ENCODE measurements at places on chromosomes 12 and 14.

DNA sequence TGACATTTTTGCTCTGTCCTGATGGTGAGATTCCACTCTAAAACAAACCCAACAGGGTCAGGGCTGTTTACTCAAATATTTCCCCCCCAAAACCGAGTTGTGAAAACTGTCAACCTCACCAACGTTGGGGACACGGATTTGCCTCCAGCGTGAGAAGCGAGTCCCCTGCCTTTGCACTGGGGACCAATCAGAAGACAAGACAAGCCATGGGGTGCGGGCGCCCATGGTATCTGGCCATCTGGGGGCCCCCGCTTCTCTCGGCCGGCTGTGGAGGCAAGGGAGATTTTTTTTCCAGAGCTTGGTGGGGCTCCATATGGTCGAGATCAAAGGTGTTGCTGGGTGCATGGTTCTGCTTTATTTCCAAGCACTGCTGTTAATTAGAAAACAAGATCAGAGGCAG lies 272.1 kb downstream of the BCL11B start:
- H3K4me3 ChIP-seq: no peak overlapping the region
- no peak overlapping the region for H3K27ac ChIP-seq
- no peak for DNase-seq
- H3K36me3 ChIP-seq: no peaks in the 10 kb centered on the region

DNA sequence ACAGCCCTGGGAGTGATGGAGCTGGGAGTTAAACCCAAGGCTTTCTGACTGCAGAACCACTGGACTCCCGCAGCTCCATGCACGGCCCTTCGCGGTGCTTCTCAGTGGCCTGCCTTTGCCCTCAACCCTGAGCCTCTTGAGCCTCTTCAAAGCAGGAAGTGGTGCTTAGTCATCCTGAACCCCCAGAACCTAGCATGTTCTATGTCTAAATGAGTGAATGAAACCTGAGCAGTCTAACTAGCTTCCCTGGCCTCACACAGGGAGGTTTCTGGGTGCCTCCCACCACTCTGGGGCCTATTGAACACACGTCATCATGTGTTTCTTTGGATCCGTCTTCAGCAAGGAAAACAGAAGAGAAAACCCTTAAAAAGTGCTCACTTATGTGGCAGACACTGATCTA lies 117.9 kb upstream of the SFSWAP start:
- peak; percentile 76 for DNase-seq
- H3K4me1 ChIP-seq: peaks cover 12% of the 10 kb centered on the region
- H3K27me3 ChIP-seq: peaks cover 3% of the 10 kb centered on the region
- peak overlapping the region; percentile 52 for H3K4me3 ChIP-seq
- no peaks in the 10 kb centered on the region for H3K36me3 ChIP-seq

DNA sequence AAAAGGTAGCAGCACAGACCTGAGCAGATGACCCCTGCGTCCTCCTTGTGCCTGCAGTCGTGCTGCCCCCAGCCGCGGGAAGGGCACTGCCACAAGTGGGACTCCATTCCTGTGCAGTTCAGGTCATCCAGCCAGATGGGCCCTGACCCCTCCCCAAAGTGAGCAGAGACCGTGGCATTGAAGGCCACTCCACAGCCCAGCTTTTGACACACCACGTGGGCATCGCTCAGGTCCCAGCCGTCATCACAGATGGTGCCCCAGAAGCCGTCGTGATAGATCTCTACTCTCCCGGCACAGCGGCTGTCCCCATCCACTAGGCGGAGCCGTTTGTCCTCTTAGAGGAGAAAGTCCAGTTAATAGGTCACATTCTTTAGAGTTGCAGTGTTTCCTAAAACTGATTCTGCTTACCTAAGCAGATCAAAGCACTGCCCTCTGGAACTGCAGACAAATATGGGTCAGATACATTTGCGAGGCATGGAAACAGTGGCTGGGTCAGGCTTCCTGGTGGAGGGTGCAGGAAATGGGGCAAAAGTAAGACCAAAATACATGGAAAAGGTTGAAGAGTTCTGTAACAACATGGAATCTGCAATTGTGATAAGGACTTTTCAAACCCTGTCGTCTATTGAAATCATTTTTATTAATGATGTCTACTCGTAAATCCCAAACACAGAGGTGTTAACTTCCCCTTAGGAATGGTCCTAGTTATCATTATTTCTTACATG lies 69.4 kb downstream of the CD163L1 start:
- H3K27me3 ChIP-seq: peaks cover 4% of the 10 kb centered on the region
- no peak overlapping the region for H3K4me3 ChIP-seq

DNA sequence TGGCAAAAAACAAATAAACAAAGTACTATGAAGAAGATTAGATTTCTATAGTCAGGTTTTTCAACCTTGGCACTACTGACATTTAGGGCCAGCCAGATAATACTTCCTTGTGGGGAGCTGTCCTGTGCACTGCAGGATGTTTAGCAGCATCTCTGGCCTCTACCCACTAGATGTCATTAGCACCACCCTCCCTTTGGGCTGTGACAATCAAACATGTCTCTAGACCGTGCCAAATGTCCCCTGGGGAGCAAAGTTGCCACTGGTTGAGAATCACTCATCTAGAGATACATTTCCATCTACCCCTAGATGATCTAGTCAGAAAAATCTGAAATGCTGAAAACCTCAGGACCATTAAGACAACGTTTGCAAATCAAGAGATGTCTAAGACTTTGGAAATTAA lies 29.9 kb downstream of the SRRM4 start:
- H3K4me1 ChIP-seq: no peaks in the 10 kb centered on the region
- H3K36me3 ChIP-seq: no peaks in the 10 kb centered on the region
- H3K27me3 ChIP-seq: no peaks in the 10 kb centered on the region
- no peak for DNase-seq

DNA sequence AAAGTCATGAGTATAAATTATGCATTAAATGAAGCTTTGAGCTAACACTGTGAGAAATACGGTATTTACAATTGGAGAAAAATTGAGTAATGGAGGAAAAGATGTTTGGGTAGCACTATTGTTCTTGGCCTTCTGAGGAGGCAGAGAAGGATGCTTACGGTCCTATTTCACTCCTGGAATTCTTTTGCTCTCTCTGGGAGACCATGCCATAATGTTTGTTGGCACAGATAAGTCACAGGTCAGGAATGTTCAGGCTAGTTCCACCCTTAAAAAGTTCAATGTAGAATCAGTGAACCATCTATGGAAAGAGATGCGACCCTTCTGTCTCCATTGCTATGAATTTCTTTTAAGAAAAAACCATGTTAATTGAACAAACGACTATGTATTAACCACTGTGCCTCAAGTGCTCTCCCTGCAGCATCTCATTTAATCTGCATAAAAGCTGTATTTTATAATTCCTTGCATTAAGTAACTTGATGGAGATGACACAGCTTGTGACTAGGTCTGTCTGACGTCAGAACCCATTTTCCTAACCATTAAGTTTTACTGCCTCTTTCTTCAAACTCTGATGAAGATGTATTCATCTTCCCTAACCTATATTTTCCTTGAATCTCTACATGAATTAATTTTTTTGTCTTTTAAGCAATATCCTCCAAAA lies 9.5 kb downstream of the BATF start:
- DNase-seq: peak; percentile 45
- no peaks in the 10 kb centered on the region for H3K27me3 ChIP-seq
- H3K36me3 ChIP-seq: peaks cover 81% of the 10 kb centered on the region
- H3K27ac ChIP-seq: peak overlapping the region; percentile 58
- H3K4me3 ChIP-seq: peak overlapping the region; percentile 24

DNA sequence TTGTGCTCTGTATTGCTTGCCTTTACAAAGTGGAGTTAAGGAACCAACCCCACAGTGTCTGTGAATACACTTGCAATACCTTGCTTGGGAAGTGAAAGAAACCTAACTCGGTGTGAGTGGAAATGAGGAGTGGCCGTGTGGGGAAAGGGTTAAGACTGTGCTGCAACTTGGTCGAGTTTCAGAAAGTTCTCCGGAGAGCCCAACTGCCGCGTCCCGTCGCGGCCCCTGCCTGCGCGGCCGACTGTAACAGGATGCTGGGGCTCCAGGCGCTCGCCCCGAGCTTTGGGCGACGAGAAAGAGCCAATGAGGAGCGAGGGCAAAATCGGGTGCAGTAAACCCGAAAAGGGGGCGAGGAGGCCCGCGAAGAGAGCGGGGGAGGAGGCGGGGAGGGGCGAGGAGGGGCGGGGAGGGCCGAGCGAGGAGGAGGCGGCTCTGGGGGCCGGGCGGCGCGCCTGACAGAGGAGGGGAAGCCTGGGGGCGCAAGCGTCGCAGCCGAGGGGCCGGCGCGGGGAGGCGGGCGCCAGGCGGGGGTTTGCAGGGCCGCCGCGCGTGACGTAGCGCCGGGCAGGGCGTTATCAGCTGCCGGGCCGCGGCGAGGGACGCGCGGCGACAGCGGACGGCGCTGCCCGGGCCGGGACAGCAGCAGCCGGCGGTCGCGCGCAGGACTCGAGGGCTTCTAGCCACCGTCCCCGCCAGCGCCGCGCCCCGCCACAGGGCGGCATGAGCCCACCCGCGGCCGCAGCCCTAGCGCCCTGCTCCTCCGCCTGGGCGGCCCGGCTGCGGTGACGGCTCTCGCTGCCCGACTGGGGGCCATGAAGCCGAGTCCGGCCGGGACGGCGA lies at the start of gene DACT1:
DACT1 (plus strand) TSS at position 572 of the 840 bp plus-strand sequence; CDS start at position 813, 241 bp downstream.
- H3K36me3 ChIP-seq: peaks cover 10% of the 10 kb centered on the region
- peaks cover 34% of the 10 kb centered on the region for H3K27me3 ChIP-seq
- H3K27ac ChIP-seq: peak within 1 kb of the TSS; percentile 88
- peaks cover 43% of the 10 kb centered on the region for H3K4me1 ChIP-seq
- peak; percentile 89 for DNase-seq

DNA sequence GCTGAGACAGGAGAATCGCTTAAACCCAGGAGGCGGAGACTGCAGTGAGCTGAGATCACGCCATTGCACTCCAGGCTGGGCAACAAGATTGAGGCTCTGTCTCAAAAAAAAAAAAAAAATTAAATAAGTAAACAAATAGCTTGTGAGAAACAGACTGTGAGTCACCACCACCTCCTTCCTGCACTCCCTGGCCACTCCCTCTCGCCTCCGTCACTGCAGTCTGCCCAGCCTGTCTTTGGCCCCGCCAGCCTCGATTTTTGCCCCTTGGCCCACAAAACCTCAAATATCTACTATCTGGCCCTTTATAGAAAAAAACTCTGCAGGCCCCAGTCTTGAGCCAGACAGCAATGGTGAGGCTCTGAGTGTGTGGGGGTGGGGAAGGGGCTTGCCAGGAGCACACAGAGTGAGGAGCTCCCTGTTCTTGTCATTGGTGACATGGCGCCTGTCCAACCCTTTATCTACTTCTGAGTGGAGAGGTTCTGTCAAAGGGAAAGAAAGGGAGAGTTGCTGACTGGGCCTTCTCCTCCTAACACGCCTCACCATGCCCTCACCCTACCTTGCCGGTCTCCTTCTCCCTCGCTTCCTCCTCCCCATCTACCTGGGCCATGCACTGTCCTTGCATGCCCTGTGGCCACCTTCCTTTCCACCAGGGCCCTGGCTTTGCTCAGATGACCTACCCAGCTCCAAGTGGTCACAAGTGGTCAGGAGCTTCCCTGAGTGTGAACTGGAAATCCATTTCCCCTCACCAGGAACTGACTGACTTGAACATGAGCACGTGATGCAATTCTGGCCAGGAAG lies 22.1 kb downstream of the LGMN start:
- no peak overlapping the region for H3K4me3 ChIP-seq
- peaks cover 4% of the 10 kb centered on the region for H3K36me3 ChIP-seq
- peaks cover 21% of the 10 kb centered on the region for H3K4me1 ChIP-seq

DNA sequence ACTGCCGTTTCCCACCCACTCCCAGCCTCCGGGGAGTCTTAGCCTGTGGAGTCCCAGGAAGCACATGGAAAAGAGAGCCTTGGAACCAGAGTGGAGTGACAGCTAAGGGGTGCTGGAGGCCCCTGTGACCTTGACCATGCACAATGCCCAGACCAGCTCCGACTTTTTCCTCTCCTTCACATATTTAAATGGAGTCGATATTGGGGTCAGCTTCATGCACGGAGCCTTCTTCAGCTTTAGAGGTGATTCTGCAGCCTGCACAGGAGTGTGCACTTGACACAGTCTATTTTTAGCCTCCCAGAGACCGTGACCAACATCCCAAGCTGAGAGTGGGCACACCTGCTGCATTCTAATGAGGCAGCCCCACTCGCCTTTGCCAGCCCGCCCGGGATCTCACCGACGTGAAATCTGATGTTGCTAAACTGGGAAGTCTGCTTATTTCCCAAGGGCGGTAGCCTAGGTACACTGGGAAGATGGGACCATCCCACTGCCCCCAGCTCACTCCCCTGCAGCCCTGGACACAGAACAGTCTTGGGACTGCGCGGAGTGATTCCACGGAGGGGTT lies 47.5 kb downstream of the PRMT8 start:
- H3K27ac ChIP-seq: no peak overlapping the region
- H3K27me3 ChIP-seq: peaks cover 2% of the 10 kb centered on the region
- no peak for DNase-seq
- no peak overlapping the region for H3K4me3 ChIP-seq
- H3K36me3 ChIP-seq: no peaks in the 10 kb centered on the region

DNA sequence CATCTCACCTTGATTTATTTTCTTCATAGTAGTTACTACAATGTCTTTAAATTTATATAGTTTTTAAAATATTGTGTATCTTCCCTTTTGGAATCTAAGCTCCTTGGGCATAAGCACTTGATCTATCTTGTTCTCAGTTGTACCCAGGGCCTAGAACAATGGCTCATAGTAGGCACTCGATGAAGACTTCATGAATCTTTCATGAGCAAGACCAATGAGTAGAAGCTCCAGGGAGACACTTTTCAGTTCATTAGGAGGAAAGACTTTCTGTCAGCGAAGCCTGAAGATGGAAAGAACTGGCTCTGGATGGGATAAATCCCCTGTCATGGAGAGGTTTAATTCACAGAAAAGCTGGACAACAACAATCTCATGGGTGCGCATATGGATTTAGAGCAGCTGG lies 140.2 kb upstream of the CRY1 start:
- no peak overlapping the region for H3K4me3 ChIP-seq
- H3K36me3 ChIP-seq: no peaks in the 10 kb centered on the region
- peaks cover 11% of the 10 kb centered on the region for H3K4me1 ChIP-seq
- H3K27ac ChIP-seq: no peak overlapping the region

- H3K36me3 ChIP-seq: no peaks in the 10 kb centered on the region
- H3K4me1 ChIP-seq: no peaks in the 10 kb centered on the region
- H3K27ac ChIP-seq: no peak overlapping the region
- DNase-seq: no peak
These were observed 8.4 kb downstream of the AMDHD1 start for GRCh38 chr12:95951515-95951914.

- H3K27me3 ChIP-seq: no peaks in the 10 kb centered on the region
- no peak for DNase-seq
- H3K4me3 ChIP-seq: no peak overlapping the region
- H3K27ac ChIP-seq: no peak overlapping the region
- H3K4me1 ChIP-seq: no peaks in the 10 kb centered on the region
- no peaks in the 10 kb centered on the region for H3K36me3 ChIP-seq
These were observed 69.4 kb upstream of the RHOJ start for GRCh38 chr14:63134801-63135200.

- peaks cover 16% of the 10 kb centered on the region for H3K36me3 ChIP-seq
- H3K27me3 ChIP-seq: no peaks in the 10 kb centered on the region
- no peak overlapping the region for H3K4me3 ChIP-seq
- H3K27ac ChIP-seq: no peak overlapping the region
These were observed 90.2 kb downstream of the KDM2B start for GRCh38 chr12:121490401-121491281.

GRCh38 chr14:103101963-103102688 lies 7.6 kb downstream of the EXOC3L4 start:
- no peak overlapping the region for H3K4me3 ChIP-seq
- no peaks in the 10 kb centered on the region for H3K36me3 ChIP-seq
- no peak for DNase-seq
- H3K4me1 ChIP-seq: peaks cover 4% of the 10 kb centered on the region

- H3K27ac ChIP-seq: no peak overlapping the region
- H3K36me3 ChIP-seq: no peaks in the 10 kb centered on the region
- no peaks in the 10 kb centered on the region for H3K4me1 ChIP-seq
- DNase-seq: no peak
- H3K4me3 ChIP-seq: no peak overlapping the region
- peaks cover 3% of the 10 kb centered on the region for H3K27me3 ChIP-seq
These were observed 34.9 kb upstream of the TMEM179 start for GRCh38 chr14:104639471-104639870.
